ENCODE measurements at places on chromosomes 6 and 20. TPM values are rescaled to one million over a fixed set of nuclear protein-coding genes. Genes with fewer than 3 reads are reported as not detected.

DEFB128 gene
- total RNA-seq: not detected

DNA sequence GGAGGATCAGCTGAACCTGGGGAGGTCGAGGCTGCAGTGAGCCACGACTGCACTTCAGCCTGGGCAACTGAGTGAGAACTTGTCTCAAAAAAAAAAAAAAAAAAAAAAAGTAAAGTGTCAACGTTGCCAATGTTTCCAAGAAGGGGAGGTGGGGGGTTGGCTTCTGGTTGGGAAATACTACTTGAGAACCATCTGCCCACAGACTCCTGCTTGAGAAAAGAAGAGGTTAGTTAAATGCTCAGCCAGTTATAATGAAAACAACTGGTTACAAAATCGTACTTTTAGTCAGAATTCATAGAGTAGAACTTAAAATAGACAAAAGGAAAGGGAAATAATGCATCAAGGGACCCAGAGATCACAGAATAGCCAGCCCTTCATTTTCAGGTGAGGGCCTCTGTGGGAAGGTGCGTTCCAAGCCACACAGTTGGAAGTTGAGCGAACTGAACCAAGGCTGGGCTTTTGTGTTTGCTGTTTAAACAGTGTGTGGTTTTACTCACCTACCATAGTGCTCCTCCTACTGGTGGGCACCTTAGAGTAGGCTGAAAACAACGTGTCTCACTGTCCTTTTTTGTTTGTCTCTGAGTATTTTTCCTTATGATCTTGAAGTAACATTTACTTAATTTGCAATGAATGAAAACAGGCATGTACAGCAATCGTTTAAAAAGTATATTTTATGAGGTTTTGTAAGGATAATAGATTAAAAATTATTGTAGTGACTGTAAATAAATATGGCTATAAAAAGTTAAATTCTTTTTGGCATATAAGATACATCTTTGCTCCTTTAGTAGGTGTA is 200.7 kb downstream of the BCAS1 start:
- peak overlapping the region; percentile 9 for H3K27ac ChIP-seq
- peak; percentile 82 for DNase-seq

GRCh38 chr6:11467364-11467763 is 70.2 kb upstream of the TMEM170B start:
- H3K27me3 ChIP-seq: no peaks in the 10 kb centered on the region
- no peak overlapping the region for H3K27ac ChIP-seq
- no peak for DNase-seq
- H3K4me3 ChIP-seq: no peak overlapping the region
- no peaks in the 10 kb centered on the region for H3K4me1 ChIP-seq
- no peaks in the 10 kb centered on the region for H3K36me3 ChIP-seq

- no peak overlapping the region for H3K27ac ChIP-seq
- H3K36me3 ChIP-seq: no peaks in the 10 kb centered on the region
- H3K4me1 ChIP-seq: no peaks in the 10 kb centered on the region
- no peak for DNase-seq
- no peaks in the 10 kb centered on the region for H3K27me3 ChIP-seq
Measured at GRCh38 chr6:101554231-101554630, 160.7 kb downstream of the GRIK2 start.

DNA sequence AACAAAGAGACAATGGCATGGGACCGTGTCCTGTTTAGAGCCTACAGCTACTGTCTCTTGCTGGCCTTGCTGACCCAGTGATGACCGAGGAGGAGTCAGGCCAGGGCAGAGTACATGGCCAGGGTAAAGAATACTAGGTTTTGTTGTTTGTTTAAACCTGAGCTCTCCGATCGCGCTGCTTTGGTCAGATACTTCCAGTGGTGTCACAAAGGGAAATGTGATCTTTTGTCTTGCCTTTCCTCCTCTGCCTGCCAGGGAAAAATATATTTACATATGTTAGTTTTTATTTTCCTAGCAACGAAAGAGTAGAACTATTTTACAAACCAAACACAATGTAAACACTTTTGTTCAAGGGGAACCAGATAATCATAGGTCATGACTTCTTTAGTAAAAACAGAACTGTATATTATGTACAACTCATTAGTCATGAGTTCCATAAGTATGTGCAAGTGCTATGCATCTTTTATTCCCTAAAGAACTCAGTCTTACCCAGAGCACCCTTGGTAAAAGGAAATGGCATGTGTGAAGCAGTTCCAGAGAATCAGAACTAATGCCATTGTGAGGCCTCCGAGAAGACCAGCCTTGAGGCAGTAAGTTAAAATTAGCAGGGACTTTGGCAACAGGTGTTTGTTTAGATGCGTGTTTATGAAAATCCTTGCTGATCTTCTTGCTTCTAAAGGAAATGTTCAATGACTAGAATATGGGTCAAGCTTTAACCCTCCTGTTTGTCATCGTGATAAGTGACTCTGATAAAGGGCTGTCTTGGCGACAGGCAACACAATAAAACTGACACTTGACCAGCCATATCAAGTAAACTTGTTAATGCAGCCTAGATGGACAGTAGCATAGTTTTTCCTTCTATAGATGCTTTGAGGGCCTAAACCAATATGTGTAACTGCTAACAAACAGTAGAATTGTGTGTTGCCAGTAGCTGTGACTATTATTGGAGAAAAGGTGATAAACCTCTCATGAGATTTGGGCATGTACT is 204.6 kb downstream of the NKAIN2 start:
- H3K36me3 ChIP-seq: no peaks in the 10 kb centered on the region
- no peaks in the 10 kb centered on the region for H3K4me1 ChIP-seq
- DNase-seq: no peak
- H3K27ac ChIP-seq: no peak overlapping the region

Measured in fibroblast of lung (primary cell).